ENCODE measurements at places on chromosomes 2 and 18. TPM values are rescaled to one million over a fixed set of nuclear protein-coding genes. Genes with fewer than 3 reads are reported as not detected.

GRCh38 chr2:16642088-16642487, 23.5 kb downstream of the CYRIA start:
- no peak overlapping the region for H3K27ac ChIP-seq
- H3K36me3 ChIP-seq = no peaks in the 10 kb centered on the region
- no peak for DNase-seq
- H3K4me1 ChIP-seq = peaks cover 20% of the 10 kb centered on the region
- no peak overlapping the region for H3K4me3 ChIP-seq

DNA sequence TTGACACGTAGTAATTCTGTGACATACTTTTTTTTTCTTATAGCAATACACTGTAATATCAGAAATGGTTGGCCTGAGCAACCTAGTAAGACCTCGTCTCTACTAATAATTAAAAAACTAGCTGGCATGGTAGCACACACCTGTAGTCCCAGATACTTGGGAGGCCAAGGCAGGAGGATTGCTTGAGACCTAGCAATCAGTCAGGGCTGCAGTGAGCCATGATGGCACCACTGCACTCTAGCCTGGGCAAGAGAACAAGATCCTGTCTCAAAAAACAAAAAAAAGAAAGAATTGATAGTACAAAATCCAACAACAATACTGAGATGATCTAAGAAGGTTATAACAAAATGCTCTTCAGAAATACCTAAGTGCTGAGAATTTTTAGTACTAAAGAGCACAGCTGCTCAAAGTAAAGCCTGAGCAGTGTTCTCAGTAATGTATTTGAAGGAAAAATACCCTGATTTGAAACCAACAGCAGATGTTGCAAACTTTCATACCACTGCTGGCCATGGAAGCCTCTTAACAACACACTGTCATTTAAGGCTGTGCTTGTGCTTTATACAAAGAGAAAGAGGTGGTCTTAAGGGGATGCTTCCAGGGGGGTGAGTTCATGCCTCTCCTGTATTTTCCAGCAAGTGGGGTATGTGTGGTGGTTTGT, 132.6 kb upstream of the CDCA7 start:
- DNase-seq = no peak
- H3K27ac ChIP-seq = no peak overlapping the region
- H3K27me3 ChIP-seq = no peaks in the 10 kb centered on the region

- no peak overlapping the region for H3K27ac ChIP-seq
- no peaks in the 10 kb centered on the region for H3K27me3 ChIP-seq
- no peaks in the 10 kb centered on the region for H3K36me3 ChIP-seq
- H3K4me3 ChIP-seq = no peak overlapping the region
- peaks cover 6% of the 10 kb centered on the region for H3K4me1 ChIP-seq
These were observed 166.8 kb downstream of the TPGS2 start for GRCh38 chr18:36661999-36662398.

DNA sequence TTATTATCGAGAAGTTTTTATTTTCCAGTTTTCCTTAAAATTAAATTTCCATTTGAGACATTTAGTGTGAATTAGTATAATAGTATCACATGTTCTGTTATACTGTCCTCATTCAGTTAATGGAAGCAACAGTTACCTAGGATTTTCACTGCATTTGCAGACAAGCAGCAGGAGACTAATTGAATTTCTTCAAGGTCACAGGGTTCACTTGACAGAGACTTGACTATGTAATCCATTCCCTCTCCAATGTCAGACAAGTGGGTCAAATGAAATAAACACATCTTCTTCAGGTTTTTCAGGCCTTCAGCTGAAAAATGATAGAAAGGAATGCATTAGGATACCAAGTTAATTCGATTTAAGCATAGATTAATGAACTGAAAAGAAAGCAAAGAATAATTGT, 26.7 kb downstream of the NLRC4 start:
- H3K4me3 ChIP-seq = no peak overlapping the region
- H3K36me3 ChIP-seq = no peaks in the 10 kb centered on the region
- no peak for DNase-seq
- no peaks in the 10 kb centered on the region for H3K27me3 ChIP-seq
- H3K27ac ChIP-seq = no peak overlapping the region
- no peaks in the 10 kb centered on the region for H3K4me1 ChIP-seq

DNA sequence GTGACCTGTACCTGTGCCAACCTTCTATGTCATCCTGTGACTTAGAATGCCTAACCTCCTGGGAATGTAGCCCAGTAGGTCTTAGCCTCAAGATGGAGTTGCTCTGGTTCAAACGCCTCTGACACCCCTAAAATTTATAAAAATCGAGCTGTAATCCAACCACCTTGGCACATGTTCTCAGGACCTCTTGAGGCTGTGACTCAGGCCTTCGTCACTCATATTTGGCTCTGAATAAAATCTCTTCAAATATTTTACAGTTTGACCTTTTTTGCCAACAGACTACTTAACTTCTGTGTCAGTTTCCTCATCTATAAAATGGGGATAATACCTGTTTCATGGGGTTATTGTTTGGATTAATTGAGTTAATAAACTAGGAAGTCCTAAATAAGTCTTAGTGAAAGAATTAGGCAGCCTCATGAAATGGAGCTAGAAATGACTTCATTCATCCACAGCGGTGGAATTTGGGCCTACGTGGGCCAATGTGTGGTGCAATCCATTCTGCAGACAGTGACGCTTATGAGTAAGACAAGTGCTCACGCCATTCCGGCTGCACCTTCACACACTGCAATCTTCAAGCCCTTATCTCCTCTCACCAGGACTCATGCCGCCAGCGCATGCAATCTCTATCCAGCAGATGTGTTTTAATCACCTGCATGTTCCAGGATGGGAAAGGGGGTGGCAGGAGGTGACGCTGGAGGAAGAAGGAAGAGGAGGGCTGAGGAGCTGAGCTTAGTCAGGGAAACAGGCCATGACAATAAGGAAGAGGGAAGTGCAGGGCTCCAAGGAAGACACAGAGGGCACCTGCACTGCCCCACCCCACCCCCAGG, 2.0 kb upstream of the UBE2F start:
- no peak overlapping the region for H3K27ac ChIP-seq
- H3K4me3 ChIP-seq = no peak overlapping the region
- peaks cover 31% of the 10 kb centered on the region for H3K4me1 ChIP-seq
- no peaks in the 10 kb centered on the region for H3K36me3 ChIP-seq

- H3K27ac ChIP-seq = no peak overlapping the region
- peak overlapping the region; percentile 35 for H3K4me3 ChIP-seq
- no peak for DNase-seq
- H3K27me3 ChIP-seq = no peaks in the 10 kb centered on the region
These were observed 26.6 kb upstream of the ICOS start for GRCh38 chr2:203909974-203910373.

GRCh38 chr2:96760036-96760985, at the start of gene CNNM4:
Gene CNNM4, plus strand, starts transcription at chr2:96760902. Its CDS starts 98 bp downstream, at chr2:96761000.
- H3K4me1 ChIP-seq = peaks cover 46% of the 10 kb centered on the region
- H3K27me3 ChIP-seq = no peaks in the 10 kb centered on the region
- peak within 1 kb of the TSS; percentile 88 for H3K27ac ChIP-seq
- H3K4me3 ChIP-seq = peak within 1 kb of the TSS; percentile 72

DNA sequence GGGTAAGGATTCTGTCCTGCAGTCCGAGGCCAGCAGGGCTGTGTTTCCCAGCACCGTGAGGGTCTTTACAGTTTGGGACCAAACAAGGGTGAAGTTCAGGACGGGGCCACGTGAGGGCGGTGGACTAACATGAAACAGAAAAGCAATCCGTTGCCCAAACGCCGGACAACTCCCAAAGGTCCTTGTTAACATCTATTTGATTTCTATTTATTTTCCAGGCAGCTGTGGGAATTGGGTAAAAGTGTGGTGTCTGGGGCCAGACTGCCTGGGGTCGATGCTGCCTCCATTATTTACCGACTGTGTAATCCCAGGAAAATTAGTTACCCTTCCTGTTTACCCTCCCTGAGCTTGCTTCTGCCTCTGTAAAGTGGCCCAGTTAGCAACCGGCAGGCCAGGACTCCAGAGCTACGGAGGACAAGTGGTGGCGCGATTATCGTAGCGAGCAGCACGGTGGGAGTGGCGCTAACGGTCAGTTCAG, 66.3 kb upstream of the TCF7L1 start:
- peaks cover 3% of the 10 kb centered on the region for H3K4me1 ChIP-seq
- peaks cover 9% of the 10 kb centered on the region for H3K27me3 ChIP-seq
- DNase-seq = peak; percentile 94
- H3K4me3 ChIP-seq = peak overlapping the region; percentile 36
- H3K27ac ChIP-seq = no peak overlapping the region

- H3K4me3 ChIP-seq = no peak overlapping the region
- no peaks in the 10 kb centered on the region for H3K27me3 ChIP-seq
- DNase-seq = no peak
- no peak overlapping the region for H3K27ac ChIP-seq
These were observed 30.1 kb downstream of the CCDC74A start for GRCh38 chr2:131557558-131558321.

- no peaks in the 10 kb centered on the region for H3K36me3 ChIP-seq
- no peaks in the 10 kb centered on the region for H3K27me3 ChIP-seq
- H3K27ac ChIP-seq = no peak overlapping the region
- H3K4me1 ChIP-seq = no peaks in the 10 kb centered on the region
- H3K4me3 ChIP-seq = no peak overlapping the region
These were observed 57.3 kb upstream of the SULT1C3 start for GRCh38 chr2:108182489-108182888.

GRCh38 chr2:33126552-33126951, 179.8 kb downstream of the LTBP1 start:
- H3K36me3 ChIP-seq = no peaks in the 10 kb centered on the region
- no peak overlapping the region for H3K4me3 ChIP-seq
- DNase-seq = no peak
- no peak overlapping the region for H3K27ac ChIP-seq

- no peak overlapping the region for H3K4me3 ChIP-seq
- H3K4me1 ChIP-seq = peaks cover 25% of the 10 kb centered on the region
- H3K27me3 ChIP-seq = no peaks in the 10 kb centered on the region
- no peak for DNase-seq
- no peaks in the 10 kb centered on the region for H3K36me3 ChIP-seq
- H3K27ac ChIP-seq = no peak overlapping the region
These were observed 96.5 kb downstream of the EPB41L5 start for GRCh38 chr2:120109186-120110061.

DNA sequence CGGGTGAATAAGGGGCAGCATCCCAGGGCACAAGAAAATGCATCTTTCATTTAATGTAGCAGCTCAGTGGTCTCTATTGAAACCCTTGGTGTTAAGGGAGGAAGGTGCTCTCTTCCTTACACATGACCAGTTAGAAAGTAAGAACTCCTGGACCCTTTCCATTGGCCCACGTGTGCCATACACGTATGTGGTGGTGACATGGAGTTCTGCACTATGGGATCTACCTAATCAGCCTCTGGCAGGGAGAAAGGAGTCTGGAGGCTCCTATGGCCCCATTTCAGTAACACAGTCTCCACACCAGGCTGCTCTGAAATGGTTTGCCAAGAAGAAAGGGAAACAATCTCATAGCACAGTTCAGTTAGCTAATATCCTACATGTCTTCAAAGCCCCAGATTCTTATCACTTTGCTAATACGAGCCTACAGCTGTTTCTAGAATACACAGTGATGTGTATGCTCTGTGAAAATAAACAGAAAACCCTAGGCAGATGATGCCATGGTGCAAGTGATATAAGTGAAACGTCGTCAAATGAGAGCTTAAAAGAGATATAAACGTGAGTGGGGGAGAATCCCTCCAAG, 7.0 kb downstream of the EFEMP1 start:
- no peak for DNase-seq
- no peak overlapping the region for H3K4me3 ChIP-seq
- no peaks in the 10 kb centered on the region for H3K36me3 ChIP-seq
- no peaks in the 10 kb centered on the region for H3K27me3 ChIP-seq
- H3K27ac ChIP-seq = no peak overlapping the region
- no peaks in the 10 kb centered on the region for H3K4me1 ChIP-seq

- H3K4me3 ChIP-seq = peak overlapping the region; percentile 39
- H3K4me1 ChIP-seq = peaks cover 100% of the 10 kb centered on the region
These were observed 89.4 kb downstream of the TNS1 start for GRCh38 chr2:217913436-217913835.

- no peak for DNase-seq
- H3K27me3 ChIP-seq = no peaks in the 10 kb centered on the region
- no peak overlapping the region for H3K27ac ChIP-seq
These were observed 59.6 kb upstream of the ACKR3 start for GRCh38 chr2:236510034-236510433.

- H3K36me3 ChIP-seq = no peaks in the 10 kb centered on the region
- no peak for DNase-seq
- H3K27me3 ChIP-seq = no peaks in the 10 kb centered on the region
- H3K4me1 ChIP-seq = no peaks in the 10 kb centered on the region
- H3K4me3 ChIP-seq = no peak overlapping the region
These were observed 91.9 kb upstream of the LRP1B start for GRCh38 chr2:142222715-142223114.

GRCh38 chr2:70697603-70698383, 70.2 kb downstream of the ADD2 start:
- DNase-seq = no peak
- H3K36me3 ChIP-seq = no peaks in the 10 kb centered on the region
- H3K4me3 ChIP-seq = no peak overlapping the region
- H3K27me3 ChIP-seq = peaks cover 32% of the 10 kb centered on the region
- H3K4me1 ChIP-seq = no peaks in the 10 kb centered on the region

GRCh38 chr2:200086911-200087310, 131.5 kb downstream of the MAIP1 start:
- no peak for DNase-seq
- no peaks in the 10 kb centered on the region for H3K27me3 ChIP-seq
- no peak overlapping the region for H3K27ac ChIP-seq
- H3K36me3 ChIP-seq = no peaks in the 10 kb centered on the region
- H3K4me1 ChIP-seq = no peaks in the 10 kb centered on the region
- no peak overlapping the region for H3K4me3 ChIP-seq

The RGPD3 gene
- total RNA-seq = 0.45 TPM

The KANSL1L gene
- 25.1 TPM for total RNA-seq

The ANKRD30B gene
- not detected for total RNA-seq

The KYNU gene
- total RNA-seq = 1.2 TPM

The GAREM2 gene
- 4.0 TPM for total RNA-seq

The LMAN1 gene
- total RNA-seq = 52.3 TPM

The TMEM169 gene
- 0.50 TPM for total RNA-seq

The FN1 gene
- 3,035 TPM for total RNA-seq

The SCG2 gene
- 1.7 TPM for total RNA-seq

The SH3BP4 gene
- total RNA-seq = 38.6 TPM

The EMX1 gene
- total RNA-seq = not detected

The ADGRF3 gene
- total RNA-seq = not detected

The AGXT gene
- not detected for total RNA-seq

The LYG1 gene
- 0.50 TPM for total RNA-seq

Data from esophagus muscularis mucosa (tissue), 4 donors.